Activated gamma-delta T cell (primary cell): ENCODE measurements at places on chromosomes 2 and 18.

- no peak for DNase-seq
Observed at GRCh38 chr2:36410681-36411080, 55.1 kb downstream of the CRIM1 start.

- DNase-seq = no peak
Observed at GRCh38 chr18:74942319-74942910, 266.5 kb downstream of the PTGR3 start.

DNA sequence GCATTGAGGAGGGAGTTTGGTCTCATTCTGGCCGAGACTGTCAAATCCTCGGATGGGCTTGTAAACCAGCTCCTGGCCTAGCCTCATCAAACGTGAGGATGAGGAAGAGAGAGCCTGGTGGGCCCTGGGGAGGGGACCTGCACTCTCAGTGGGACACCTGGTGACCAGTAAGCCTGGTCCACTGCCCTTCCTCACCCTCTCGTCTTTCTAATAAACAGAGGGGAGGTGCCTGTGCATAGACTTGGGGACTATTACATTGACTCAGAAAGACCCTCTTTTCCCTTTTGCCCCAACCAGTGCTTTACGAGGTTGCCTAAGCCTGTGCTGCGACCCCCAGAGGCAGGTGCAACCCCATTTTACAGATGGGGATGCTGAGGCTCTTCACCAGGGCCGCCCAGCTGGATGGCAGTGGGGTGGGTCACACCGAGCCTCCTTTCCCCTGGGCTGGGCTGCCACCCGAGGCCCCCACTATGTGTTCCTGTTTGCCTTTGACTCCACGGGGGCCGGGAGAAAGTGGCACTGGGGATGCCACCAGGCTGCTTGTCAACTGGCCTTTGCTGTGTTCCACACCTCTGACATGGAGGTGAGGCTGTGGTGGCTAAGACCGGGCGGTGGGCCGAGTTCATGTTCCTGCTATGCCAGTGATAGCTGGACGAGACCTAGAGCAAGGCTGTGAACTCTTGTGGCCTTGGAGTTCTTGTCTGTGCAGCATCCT is 85.9 kb downstream of the GLI2 start:
- DNase-seq = no peak

DNA sequence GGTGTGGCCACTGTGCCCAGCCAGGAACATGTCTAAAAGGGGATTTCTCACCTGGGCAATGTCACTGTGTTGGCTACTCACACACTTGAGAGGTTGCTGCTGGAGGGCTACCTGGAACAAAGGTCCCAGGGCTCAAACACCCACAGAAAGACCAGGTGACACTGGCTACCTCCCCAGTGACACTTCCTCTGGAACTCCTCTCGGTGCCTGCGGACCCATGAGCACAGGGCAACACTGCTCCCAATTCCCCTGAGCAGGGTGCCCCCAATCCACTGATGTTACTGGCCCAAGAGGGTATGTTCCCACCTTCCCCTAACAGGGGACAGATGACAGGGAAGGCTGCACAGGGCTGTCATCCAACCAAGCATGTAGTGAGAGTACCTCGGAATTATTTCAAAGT is 5.8 kb downstream of the NPPC start:
- DNase-seq = no peak

GRCh38 chr2:219445220-219445640 is 10.6 kb downstream of the SPEG start:
- DNase-seq = no peak

DNA sequence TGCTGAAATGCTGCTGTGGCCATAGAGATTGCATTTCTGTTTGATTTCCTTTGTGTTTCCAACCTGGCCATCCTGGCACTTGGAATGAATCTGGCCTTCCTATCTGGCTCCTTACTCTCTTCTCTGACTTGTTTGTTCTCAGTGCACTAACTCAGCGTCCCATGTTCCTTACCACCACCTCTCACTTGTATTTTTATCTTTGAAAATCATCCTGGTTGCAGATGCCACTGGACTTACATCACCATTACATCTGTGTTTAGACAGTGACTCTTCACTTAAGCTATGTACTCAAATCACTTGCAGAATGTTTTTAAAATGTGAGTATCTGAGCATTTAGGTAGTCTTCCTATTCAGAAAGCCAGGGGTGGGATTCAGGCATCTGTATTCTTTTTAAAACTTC is 239.5 kb downstream of the WDR7 start:
- DNase-seq = no peak

DNA sequence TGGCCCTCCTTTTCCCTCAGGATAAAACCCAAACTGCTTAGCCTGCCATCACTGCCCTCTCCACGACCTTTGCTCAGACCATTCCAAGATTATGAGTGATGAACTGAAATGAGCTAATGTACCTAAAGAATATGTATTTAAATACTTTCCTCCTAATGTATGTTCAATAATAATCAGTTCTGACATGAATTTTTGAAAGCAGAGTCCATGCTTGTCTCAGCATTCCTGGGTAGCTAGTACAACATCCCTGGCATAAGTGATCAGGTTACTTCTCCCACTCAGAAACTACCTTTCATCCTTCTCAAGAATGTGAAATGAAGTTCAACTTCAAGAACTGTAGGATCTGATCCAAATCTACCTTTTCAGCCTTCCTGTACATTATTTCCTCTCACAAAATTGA is 103.6 kb downstream of the UNC80 start:
- DNase-seq = no peak

DNA sequence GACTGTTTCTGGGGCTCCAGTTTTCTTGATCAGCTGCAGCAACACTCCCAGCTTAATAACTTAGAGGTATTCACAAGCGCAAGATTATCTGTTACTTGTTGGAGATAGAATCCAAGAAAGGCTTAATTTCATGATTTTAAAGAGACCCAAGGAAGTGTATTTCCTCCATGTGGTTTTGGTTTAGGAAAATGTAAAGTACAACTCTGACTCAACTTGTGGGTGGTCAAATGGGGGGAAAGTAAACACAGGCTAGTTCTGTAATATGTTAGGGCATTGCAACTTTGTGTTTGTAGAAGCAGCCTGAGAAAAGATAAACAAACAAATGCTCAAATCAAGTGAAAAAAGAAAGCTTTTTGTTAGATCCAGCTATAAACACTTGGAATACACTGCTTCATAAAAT is 90.1 kb upstream of the COL3A1 start:
- DNase-seq = no peak

DNA sequence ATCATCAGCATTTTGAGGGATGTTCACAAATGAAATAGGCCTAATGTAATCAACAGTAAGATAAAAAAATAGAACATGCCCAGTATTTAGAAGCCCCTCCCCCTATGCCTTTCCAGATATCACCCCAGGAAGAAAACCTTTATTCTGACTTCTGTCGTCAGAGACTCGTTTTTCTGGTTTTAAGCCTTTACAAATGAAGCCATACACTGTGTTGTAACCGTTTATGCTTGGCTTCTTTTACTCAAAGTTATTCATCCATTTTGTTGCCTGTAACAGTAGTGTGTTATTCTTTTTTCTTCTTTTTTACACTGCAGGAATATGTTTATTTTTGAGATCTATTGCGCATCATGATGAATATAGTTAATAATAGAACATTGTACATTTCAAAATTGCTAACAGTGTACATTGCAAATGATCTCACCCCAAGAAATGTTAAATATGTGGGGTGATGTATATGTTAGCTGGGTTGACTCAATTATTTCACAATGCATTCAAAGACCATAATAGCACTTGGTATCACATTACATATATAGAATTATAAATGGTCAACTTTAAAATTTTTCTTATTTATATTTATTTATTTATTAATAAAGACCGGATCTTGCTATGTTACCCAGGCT is 28.1 kb upstream of the PNPT1 start:
- DNase-seq = no peak

GRCh38 chr18:13445241-13445897 is 226.8 kb downstream of the LDLRAD4 start:
- DNase-seq = no peak

GRCh38 chr2:144603334-144603733 is 83.4 kb upstream of the ZEB2 start:
- no peak for DNase-seq

- no peak for DNase-seq
Observed at GRCh38 chr18:22250591-22250996, 81.2 kb downstream of the GATA6 start.

DNA sequence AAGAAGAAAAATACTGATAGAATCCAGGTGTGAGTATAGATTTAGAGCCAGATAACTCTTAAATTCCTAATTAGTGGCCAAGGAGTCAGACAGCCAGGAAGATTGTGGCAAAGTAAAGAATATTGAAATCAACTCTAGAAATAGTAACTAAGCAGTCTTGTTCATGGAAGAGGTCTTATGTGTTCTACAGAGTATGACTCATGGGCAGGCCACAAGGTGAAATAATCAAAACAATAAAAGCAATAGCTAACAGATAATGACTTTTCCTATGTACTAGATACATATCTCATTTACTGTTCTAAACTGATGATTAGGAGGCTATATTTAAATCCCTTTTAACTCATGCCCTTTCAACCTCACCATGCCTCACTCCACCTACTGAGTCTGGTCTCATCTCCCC is 227.4 kb upstream of the COL3A1 start:
- no peak for DNase-seq

GRCh38 chr2:129859175-129859574 is 120.3 kb upstream of the RAB6C start:
- no peak for DNase-seq

- no peak for DNase-seq
Observed at GRCh38 chr2:131033786-131034121, 59.5 kb downstream of the FAM168B start.

DNA sequence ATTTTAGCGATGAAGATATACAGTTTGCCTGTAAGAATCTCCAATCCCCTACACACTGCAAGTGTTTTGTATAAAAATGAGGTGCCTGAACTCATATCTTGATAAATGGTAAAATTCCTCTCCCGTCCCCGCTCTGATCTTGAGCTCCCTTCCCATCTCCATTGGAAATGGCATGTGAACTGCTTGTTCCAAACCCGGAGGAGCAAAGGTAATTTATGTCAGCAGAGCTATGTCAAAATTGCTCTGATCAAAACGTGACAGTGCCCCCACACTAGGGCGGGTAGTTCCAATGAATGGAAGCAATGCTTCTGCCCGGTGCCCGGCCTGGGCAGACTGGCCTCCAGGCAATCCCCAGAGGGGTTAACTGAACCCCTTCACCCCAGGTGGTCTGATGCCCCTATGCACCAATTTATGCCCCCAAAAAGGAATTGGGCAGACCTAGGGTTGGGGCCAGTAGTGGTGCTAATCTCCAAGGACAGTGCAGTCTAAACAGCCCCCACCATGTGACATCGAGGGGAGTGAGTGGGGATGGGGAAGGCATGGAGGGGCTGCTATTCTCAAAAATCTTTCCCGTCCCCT is 3.6 kb upstream of the GMPPA start:
- DNase-seq = no peak

- DNase-seq = no peak
Observed at GRCh38 chr2:1647417-1648240, 96.7 kb downstream of the PXDN start.

DNA sequence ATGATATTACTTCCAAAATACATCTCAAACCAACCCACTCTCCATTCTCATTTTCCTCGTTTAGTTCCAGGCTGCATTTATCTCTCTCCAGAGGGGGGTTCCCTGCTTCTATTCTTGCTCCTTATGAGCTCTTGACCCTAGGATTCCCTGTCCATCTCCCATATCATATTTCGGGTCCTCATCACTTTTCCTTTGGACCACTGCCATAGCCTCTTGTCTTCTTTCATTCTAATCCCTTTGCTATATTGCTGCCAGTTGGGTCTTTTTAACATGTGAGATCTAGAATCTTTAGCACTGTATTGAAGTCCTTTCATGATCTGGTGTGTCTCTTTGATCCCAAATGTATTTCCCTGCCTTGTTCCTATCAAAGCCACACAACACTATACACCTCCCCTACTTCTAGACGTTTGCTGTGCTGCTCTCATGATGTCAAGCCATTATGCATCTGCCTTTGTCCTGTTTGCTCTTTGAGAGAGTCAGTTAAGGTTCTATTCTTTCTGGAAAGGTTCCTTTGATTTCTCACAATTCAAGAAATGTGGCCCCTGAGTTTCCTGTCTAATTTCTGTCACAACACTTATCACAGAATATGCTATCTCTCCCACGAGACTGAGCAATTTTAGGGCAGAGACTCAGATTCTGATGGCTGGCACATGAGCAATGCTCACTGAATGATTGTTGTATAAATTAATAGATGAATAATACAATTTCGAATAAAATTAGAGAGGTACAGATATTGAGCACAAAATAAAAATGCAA is 43.2 kb upstream of the SESTD1 start:
- DNase-seq = no peak

DNA sequence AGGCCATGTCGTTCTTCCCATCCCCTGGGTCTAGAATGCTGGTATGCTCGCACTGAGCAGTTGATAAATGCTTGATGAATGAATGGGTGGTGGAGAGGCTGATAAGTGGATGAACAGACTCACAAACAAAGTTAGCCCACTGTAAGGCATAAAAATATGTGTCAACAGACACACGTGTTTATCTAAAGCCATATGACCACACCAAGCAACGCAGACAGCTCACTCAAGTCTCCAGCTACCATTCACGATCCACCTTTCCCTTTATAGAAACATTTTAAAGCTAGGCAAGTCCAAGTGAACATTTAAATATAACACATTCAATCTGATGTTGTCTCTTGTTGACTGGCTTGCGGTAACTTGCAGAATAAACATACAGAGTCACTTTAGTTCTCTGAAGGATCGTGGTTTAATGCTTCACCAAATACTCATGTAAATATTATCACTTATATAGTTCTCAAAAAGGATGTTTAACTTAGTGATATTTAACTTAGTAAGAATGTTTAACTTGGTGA is 105.5 kb downstream of the NOL10 start:
- DNase-seq = no peak

- DNase-seq = no peak
Observed at GRCh38 chr2:172434821-172435605, 7.6 kb downstream of the ITGA6 start.

- no peak for DNase-seq
Observed at GRCh38 chr2:161136696-161137324, 23.4 kb upstream of the TANK start.

GRCh38 chr2:158143703-158144360 is 42.2 kb downstream of the UPP2 start:
- no peak for DNase-seq

DNA sequence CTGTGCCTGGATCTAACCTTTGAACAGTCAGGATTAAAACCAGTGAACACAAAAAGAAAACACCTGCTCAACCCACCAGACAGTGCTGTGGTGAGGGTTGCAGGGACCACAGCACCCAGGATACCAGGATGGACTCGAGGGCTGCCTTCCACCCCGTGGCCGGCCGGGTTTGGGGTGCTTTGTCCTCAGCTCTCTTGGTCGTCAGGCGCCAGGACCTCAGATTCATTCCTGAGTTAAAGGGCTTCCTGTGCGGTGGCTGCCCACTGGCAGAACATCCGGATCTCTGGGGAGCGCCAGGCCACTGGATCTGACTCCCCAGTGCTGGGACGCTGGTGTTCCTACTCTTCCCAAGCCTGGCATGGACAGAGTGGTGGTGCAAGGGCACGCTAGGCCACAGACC is 239.8 kb downstream of the TFCP2L1 start:
- no peak for DNase-seq

DNA sequence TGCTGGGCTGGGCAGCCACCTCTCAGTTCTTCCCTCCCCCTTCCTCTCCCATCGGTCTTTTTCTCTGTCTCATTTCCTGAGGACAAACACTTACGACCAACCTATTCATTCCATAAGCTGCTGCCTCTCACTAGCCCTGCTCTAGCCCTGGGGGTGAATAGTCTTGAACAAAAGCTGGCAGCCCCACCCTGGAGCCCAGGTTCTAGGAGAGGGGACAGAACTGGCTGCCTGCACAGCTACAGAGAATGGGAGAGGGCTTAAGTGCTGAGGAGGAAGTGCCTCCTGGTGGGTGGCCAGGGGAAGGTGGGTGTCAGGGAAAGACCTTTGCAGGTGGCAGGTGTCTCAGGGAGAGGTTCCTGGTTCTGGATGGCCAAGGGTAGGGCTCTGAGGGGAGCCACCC is 22.8 kb downstream of the ANO7 start:
- no peak for DNase-seq
